CD4-positive, CD25-positive, alpha-beta regulatory T cell (primary cell): ENCODE measurements at places on chromosomes 1 and 21.

- no peaks in the 10 kb centered on the region for H3K36me3 ChIP-seq
- no peak overlapping the region for H3K4me3 ChIP-seq
- H3K27me3 ChIP-seq, result peaks cover 12% of the 10 kb centered on the region
- no peak for DNase-seq
Observed at GRCh38 chr1:175035865-175036264, 12.6 kb upstream of the MRPS14 start.

DNA sequence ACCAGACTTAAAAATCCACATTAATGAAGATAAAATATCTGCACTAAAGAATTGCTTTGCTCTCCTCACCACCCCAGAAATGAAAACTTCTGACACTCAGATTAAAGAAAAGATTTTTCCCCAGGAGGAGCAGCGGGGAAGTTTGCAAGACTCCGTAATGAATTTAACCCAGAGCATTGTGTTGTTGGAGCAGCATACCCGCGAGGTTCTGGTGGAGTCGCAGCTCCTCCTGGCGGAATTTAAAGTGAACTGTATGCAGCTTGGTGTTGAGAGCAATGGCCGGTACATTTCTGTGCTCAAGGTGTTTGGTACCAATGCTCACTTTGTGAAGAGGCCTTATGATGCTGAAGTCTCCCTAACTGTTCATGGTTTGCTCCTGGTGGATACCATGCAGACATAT, 46.4 kb downstream of the VPS13D start:
- DNase-seq, result no peak
- no peaks in the 10 kb centered on the region for H3K27me3 ChIP-seq
- H3K4me3 ChIP-seq, result no peak overlapping the region
- no peaks in the 10 kb centered on the region for H3K4me1 ChIP-seq
- H3K27ac ChIP-seq, result no peak overlapping the region
- peaks cover 87% of the 10 kb centered on the region for H3K36me3 ChIP-seq

- H3K4me1 ChIP-seq, result peaks cover 39% of the 10 kb centered on the region
- peak within 1 kb of the TSS; percentile 82 for H3K27ac ChIP-seq
Observed at GRCh38 chr1:229625915-229626831, at the start of the genes TAF5L and URB2. TSS of gene TAF5L (minus strand) at chr1:229626122. CDS start at chr1:229614482, 11,640 bp downstream. TSS of gene URB2 (plus strand) at chr1:229626247. CDS start at chr1:229627634, 1,387 bp downstream.

GRCh38 chr1:4755864-4756504, 101.6 kb downstream of the AJAP1 start:
- no peak overlapping the region for H3K27ac ChIP-seq
- no peak for DNase-seq
- no peaks in the 10 kb centered on the region for H3K36me3 ChIP-seq
- H3K4me1 ChIP-seq, result no peaks in the 10 kb centered on the region

DNA sequence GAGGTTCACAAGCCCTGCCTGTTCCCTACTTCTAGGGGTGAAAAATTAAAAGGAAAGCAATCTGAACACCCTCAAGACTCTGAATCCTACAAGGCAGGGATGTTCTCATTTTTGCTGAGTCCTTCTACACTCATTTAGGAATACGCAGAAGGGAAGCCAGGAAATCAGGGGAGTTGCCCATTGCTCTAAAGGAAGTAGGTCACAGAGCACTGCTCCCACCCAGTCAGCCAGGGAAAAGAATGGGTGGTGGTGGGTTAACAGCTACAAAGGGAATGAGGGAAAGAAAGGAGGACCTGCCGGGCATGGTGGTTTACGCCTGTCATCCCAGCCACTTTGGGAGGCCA, 2.4 kb upstream of the CTTNBP2NL start:
- DNase-seq, result no peak
- H3K27me3 ChIP-seq, result no peaks in the 10 kb centered on the region
- H3K4me3 ChIP-seq, result no peak overlapping the region

- no peak for DNase-seq
- H3K27ac ChIP-seq, result no peak overlapping the region
- H3K4me3 ChIP-seq, result no peak overlapping the region
- no peaks in the 10 kb centered on the region for H3K27me3 ChIP-seq
- no peaks in the 10 kb centered on the region for H3K4me1 ChIP-seq
Observed at GRCh38 chr1:64195081-64195395, 8.4 kb upstream of the UBE2U start.

DNA sequence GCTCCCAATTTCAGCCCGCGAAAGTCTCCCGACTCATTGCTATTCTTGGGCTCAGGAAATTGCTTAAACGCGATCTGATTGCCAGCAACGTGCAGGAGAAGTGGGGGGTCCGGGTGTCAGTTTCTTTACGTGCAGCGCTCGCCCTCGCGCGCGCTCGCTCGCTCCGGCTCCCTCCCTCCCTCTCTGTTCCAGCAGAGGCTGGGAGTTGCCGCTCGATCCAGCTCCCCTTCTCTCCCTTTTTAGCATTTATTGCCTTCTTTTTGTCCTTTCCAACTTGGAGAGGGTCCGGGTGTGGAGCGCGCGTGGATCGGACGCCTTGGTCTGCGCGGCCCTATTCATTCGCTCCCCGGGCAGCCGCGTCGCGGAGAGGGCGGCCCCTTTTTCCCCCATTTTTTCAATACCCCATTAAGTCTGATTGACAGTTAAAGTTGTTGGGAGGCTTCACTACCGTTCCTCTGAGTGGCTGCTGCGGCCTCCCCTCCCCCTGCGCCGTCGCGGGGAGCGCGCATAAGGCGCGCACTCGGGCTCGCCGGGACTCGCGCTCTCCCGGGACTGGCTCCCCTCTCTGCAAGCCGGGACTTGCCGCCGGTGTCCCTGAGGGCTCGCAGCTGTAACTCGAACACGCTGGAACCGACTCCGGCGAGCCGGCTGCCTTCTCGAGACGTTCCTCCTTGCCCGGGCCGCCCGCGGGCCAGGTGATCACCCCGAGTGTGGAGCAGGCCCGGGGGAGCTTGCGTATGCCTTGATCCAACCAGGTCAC, at the start of gene DHRS3:
Gene DHRS3, minus strand, starts transcription at position 310 of the 760 bp plus-strand sequence. CDS start 862 bp downstream, outside the sequence.
- H3K27ac ChIP-seq, result peak within 1 kb of the TSS; percentile 75
- peaks cover 5% of the 10 kb centered on the region for H3K27me3 ChIP-seq
- peak within 1 kb of the TSS; percentile 80 for H3K4me3 ChIP-seq
- H3K36me3 ChIP-seq, result no peaks in the 10 kb centered on the region
- H3K4me1 ChIP-seq, result peaks cover 55% of the 10 kb centered on the region

DNA sequence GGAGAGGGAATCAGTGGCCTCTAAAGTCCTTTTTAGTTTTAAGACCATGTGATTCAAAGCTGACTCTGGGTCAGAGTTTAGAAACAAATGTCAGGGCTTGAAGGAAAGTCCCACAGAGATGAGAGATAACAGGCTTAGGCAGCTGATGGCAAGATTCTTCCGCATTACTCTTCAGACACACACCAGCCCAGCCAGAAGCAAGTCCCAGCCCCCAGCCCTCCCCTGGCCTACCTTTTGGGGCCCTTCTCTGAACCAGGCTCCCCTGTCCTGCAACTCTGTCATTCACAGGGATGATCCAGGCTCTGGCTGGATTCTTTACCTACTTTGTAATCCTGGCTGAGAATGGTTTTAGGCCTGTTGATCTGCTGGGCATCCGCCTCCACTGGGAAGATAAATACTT, 13.1 kb upstream of the CASQ1 start:
- no peaks in the 10 kb centered on the region for H3K4me1 ChIP-seq
- DNase-seq, result no peak
- no peak overlapping the region for H3K27ac ChIP-seq
- no peaks in the 10 kb centered on the region for H3K27me3 ChIP-seq
